ENCODE measurements at places on chromosomes 13 and 19.

DNA sequence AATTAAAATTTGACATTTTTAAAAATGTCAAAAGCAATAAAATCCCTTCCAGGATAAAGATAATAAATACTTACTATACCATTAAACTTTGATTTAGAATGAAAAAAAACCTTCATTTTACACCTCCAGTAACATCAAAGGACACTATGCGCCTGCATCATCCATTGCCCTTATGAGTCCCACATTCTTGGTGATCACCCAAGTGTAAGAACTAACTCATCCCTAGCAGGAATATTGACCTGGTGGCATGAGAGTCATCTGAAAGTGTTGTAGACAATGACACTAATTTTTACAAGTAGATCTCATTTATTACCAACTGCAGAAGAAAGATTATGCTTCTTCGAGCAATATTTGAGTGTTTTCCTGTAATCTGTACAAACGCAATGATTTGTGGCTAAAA, 1128.9 kb downstream of the EFNB2 start:
- DNase-seq, result no peak

DNA sequence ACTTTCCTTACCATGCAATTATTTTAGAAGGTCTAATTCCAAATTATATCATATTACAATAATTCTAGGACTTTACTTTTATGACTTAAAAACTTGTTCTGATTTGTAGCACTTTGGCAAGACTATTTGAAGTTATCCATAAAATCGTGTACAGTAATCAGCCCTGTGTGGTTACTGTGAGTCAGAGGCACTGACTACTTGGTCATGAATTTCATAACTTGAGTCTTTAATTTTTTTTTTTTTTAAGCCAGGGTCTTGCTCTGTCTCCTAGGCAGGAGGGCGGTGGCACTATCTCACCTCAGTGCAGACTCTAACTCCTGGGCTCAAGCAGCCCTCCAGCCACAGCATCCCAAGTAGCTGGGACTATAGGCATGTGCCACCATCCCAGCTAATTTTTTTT, 1319.2 kb upstream of the SLC10A2 start:
- DNase-seq, result no peak

GRCh38 chr19:16325641-16326400, 1.2 kb downstream of the KLF2 start:
- no peak for DNase-seq

DNA sequence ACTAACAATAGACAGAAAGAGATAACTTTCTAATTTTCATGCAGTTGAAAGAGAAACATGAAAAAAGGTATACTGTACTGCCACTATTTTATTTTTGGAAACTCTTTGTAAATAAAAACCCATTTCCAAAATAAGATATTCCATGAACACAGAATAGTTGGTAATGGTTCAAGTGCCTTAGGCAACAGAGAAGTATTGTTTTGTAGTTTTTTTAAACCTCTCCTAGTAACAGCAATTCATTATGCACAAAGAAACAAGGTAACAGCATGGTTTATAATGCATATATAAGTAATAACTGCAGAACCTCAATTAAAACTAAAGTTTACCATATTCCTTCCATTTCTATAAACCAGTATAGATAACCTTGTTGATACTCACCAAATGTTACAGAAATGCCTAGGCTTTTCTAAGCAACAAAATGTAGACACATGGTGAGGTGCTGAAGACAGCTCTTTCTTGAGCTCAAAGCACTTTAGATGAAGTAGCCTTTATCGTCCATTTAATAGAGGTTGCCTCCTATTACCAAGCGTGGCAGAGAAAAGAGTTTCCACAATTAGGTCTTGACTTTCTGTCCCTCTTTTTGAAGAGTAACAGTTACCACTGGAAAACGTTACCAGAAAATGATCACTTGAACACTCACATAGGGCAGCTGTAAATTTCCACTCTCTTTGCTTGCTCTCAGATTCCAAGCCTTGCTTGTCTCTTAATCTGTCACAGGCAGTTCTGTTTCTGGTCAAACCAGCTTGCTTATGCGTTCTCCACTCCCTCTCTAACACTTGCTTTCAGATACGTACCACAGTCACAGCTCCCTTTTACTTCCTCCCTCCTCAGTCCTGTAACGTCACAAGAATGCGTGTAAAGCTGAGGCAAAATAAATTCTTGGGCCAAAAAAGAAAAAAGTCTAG, 42.9 kb downstream of the CAB39L start:
- no peak for DNase-seq

GRCh38 chr19:19059018-19059836, 4.6 kb upstream of the SLC25A42 start:
- no peak for DNase-seq

GRCh38 chr19:3792114-3792513, 5.9 kb upstream of the MATK start:
- no peak for DNase-seq

GRCh38 chr19:41871573-41872383, 5.3 kb upstream of the CD79A start:
- DNase-seq, result peak; percentile 38
